ENCODE measurements at places on chromosomes 7 and 10.

GRCh38 chr7:68446183-68446582 is 1152.1 kb upstream of the AUTS2 start:
- no peak for DNase-seq

DNA sequence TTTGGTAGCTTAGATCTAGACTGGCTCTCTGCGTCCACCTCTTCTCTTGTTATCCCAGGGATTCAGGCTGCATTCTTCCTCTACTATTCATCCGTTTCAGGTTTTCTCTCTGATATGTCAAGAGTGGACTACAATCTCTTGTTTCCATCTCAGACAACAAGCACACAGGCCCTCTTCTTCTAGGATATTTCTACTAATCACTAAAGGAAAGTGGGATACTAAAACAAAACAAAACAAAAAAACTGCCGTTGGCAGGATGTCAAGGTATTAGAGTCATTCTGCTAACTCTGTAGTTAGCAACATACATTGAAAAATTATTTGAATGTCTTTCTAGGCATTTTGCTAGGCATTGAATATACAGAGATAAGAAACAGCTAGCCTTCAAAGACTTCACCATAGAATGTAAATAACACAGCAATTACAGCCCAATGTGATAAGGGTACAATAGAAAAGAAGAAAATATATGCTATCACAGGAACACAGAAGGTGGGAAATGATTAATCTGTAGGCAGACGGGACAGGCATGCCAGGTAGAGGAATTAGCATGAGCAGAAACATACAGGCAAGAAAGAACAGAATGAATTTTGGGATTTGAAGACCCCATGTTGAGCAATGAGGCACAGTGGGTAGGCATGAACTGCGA is 210.5 kb downstream of the CSTF2T start:
- no peak for DNase-seq

- DNase-seq = no peak
Observed at GRCh38 chr7:149875396-149875795, 1.6 kb downstream of the ATP6V0E2 start.

GRCh38 chr7:72316148-72316547 is 96.0 kb downstream of the CALN1 start:
- DNase-seq = no peak

GRCh38 chr7:108073305-108074070 is 56.7 kb downstream of the LAMB4 start:
- no peak for DNase-seq

DNA sequence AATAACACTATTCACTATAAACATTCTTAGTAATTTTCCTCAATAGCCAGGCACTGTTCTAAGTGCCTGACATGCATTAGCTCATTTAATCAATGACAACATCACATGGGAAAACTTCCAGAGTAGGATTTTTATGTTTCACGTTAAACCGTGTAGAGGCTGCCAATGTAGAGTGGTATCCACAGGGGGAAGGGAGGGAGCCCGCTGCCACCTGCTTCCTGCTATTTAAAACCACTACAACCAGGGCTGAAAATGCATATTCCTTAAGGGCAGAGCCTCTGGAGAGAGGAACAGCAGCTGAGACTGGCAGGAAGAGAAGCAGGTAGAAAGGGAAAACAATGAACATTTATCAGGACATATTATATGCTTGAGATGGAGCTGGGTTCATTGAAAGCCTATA is 684.3 kb upstream of the AUTS2 start:
- DNase-seq = no peak

- DNase-seq = no peak
Observed at GRCh38 chr10:112713411-112713810, 236.6 kb upstream of the TCF7L2 start.

DNA sequence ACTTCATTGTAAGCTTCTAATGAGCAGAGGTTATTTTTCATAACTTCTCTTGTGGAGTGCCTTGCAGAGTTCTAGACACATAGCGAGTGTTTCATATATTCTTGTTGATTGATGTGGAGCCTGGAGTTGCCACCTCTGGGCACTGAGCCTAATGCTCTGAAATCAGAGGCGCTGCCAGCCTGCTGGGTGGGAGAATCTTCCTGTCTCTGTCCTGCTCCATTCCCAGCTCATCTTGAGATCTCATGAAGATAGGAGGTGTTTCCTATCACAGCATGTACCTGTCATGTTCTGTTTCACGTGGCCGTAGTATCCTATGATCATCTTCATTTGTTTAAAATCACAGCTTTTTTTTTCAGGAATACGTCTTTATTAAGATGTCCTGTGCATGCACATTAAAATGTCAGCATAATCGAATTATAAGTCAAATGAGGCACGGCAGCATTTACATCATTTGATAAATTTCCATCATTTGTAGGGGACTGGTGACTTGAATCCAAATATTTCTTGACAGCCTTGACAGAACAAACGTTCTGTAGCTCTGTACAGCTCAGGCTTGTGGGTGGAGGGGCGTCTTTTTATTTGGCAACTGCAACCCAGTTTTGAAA is 393.0 kb downstream of the PHTF2 start:
- DNase-seq = no peak

DNA sequence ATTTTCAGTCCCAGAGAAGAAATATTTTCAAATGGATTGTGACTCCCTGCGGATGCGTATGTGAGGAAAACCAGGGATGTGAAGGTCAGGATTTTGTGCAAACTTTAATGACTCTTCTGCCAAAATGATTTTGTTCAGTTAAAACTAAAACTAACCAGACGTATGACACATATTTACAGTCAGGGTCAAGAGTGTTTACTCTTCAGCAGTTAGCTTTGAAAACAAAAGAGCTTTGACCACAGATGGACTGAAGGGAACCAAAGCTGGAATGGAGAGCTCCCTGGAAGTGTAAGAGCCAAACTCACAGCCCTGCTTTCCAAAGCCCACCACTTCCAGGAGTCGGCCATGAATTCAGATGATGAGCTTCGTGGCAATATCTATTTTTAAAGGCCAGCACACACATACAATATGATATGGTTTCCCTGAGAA is 15.5 kb downstream of the SVIL start:
- no peak for DNase-seq

DNA sequence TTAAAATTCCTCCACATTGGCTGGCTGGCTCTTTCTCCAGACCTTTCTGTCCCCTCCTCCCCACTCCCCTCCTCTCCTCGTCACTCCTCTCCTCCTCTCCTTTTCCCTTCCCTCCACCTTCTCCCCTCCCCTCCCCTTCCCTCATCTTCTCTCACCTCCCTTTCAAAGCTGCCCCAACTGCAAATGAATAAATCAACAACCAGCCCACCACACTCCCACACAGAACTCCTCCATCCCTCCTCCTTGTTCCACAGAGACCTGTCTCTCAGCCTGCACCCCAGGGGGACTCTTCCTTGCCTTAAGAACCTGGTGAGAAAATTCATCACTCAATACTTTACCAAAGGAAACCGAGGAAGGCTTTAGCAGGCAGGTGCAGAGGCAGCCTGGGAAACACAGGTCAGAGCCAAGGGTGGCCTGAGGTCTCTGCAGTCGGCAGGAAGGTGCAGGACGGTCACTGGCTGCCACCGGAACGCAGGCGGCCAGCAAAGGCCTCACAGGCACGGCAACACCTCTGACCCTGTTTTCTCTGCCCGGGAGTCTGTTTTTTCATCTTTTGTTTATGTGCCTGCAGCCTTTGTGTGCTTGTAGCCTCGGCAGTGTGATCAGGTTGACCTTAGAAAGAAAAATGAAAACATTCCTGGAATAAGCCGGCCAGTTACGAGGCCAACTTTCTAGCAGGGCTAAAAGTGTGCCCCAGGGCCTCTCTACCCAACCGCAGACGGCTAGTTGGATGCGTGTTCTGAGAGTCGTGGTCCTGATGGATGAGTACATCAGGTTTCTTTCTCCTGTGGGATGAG is 207.6 kb upstream of the KLF6 start:
- DNase-seq = no peak

- DNase-seq = no peak
Observed at GRCh38 chr7:30185496-30185895, 50.7 kb downstream of the MTURN start.

GRCh38 chr7:46071076-46071475 is 150.0 kb upstream of the IGFBP3 start:
- DNase-seq = no peak

DNA sequence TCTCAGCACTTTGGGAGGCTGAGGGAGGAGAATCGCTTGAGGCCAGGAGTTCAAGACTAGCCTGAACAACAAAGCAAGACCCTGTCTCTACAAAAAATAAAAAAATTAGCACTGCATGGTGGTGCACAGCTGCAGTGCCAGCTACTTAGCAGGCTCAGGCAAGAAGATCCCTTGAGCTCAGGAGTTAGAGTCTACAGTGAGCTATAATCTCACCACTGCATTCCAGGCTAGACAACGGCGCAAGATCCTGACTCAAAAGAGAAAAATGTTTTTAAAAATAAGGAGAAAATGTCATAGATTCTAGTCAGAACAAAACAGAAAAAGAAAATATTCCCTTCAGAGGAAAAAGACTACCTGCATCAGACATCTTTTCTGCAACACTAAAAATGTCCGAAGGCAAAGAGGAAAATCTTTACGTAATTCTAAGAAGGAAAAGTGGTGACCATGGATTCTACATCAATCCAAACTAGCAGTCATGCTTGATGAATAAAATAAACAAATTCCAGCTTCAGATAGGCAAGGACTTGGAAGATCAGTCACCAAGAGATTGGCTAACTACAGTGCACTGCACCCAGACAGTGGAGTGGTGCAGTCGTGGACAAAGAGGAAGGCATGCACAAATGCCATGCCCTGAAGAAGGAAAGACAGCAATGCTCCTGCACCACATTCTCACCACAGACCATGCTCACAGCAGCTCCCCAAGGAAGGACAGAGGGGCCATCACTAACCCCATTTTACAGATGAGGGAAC is 54.3 kb downstream of the ERCC6 start:
- no peak for DNase-seq

DNA sequence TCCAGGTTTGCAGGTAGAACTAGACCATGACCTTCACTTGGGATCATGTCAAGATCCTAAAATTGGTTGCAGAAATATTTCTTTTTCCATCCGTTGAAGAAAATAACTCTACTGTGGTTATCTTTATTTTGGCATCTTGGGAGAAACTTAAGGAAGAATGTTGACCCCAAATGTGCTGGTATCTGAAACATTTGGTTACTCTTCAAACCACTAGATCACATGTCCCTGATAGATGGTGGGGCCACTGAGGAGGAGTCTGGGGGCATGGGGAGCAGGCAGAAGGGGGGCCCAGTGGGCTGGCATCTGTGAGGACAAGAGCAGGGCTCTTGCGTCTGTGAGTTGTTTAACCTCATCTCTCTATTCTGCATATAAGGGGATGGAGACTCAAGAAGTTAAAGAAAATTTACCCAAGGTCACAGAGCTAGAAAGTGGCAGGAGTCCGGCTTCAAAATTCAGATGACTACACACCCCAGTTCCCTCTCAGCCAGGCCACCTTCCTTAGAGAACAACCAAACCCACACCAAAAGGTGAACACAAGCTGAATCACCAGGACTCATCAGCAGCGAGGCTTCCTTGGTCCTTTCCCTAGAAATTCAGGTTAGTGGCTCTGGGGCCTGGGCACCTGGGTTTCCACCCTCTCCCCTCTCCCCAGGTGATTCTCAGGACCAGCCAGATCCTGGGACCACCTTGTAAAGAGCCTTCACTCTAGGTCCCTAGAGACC is 40.6 kb upstream of the SRGN start:
- DNase-seq = no peak

GRCh38 chr7:150562919-150563318 is 4.3 kb upstream of the GIMAP4 start:
- DNase-seq = no peak

DNA sequence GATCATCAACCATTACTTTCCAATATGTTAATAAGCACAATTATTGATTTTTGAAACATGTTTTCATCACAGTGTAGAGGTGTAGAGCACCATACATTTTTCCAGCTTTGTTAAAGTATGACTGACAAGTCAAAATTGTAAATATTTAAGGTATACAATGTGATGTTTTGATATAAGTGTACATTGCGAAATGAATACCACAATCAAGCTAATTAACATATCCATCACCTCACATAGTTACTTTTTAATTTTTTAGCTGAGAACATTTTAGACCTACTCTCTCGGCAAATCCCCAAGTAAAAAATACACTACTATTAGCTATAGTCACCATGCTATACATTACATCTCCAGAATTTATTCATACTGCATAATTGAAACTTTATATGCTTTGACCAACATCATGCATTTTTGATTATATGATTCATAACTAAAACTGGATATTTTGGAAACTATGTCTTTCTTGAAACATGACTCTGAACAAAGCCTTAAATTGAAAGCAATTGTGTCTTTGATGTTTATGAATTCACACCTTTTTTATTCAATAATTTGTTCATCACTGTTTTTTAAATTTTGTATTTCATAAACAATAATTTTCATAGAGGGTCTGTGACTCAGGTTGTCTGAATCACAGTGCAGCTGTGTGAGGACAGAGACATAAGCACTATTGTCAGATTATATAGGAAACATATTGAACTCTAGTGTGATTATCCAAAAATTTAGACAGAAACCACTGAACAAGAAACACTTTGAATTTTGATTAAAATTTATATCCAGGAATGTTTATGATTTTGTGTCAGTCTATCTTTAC is 486.1 kb downstream of the SEMA3D start:
- DNase-seq = no peak

DNA sequence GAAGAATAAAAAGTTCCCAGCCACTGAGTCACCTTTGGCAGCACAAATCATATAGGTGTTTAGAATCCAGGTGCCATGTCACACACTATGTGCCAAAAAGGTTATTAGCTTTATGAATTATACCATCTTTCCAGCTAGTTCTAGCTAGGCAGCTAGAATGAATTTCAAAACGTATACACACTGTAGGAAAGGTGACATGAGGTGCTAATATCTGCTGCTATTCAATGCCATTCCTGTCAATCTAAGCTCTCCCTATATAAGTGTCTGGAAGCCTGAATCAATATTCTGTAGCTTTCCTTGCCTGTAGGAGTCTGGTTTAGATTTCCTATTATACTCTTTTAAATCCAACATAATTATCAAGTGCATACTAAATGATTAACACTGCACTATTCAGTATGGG is 868.6 kb downstream of the GATA3 start:
- DNase-seq = no peak

- DNase-seq = no peak
Observed at GRCh38 chr7:155553871-155554270, 7.5 kb upstream of the CNPY1 start.

GRCh38 chr7:11171569-11172192 is 198.0 kb downstream of the PHF14 start:
- DNase-seq = no peak

DNA sequence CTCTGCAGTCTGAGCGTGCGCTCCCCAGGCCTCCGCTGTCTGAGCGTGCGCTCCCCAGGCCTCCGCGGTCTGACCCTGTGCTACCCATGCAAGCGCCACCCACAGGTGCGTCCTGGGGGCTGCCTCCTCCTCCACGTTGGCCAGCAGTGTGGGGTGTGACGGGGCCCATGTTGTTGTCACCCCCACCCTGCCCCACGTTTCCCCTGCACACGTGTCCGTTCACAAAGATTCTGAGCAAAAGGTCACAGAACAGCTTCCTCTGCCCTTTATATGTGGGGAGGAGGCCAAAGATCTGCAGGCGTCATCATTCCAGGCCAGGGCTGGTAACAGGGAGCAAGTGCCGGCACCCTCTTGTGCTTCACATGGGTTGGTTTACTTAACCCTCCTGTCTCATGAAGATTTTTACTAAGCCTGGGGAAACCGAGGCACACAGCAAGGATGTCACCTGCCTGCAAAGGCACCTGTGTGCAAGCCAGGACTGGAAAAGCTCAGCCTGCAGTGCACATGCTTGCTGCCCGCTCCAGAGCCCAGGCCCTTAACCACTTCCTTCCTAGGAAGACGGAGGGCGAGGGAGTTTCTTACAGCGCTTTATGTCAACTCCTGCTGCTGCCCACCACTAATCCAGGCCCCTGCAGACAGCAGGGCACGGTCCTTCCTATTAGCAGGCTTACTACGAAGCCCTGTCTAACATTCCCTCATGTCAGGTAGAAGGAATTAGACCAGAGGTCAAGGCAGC is 4.8 kb downstream of the GPR146 start:
- DNase-seq = no peak
